ENCODE measurements at places on chromosomes 4 and X.

- no peak for DNase-seq
Observed at GRCh38 chr4:2793586-2794485, 951 bp downstream of the SH3BP2 start.

DNA sequence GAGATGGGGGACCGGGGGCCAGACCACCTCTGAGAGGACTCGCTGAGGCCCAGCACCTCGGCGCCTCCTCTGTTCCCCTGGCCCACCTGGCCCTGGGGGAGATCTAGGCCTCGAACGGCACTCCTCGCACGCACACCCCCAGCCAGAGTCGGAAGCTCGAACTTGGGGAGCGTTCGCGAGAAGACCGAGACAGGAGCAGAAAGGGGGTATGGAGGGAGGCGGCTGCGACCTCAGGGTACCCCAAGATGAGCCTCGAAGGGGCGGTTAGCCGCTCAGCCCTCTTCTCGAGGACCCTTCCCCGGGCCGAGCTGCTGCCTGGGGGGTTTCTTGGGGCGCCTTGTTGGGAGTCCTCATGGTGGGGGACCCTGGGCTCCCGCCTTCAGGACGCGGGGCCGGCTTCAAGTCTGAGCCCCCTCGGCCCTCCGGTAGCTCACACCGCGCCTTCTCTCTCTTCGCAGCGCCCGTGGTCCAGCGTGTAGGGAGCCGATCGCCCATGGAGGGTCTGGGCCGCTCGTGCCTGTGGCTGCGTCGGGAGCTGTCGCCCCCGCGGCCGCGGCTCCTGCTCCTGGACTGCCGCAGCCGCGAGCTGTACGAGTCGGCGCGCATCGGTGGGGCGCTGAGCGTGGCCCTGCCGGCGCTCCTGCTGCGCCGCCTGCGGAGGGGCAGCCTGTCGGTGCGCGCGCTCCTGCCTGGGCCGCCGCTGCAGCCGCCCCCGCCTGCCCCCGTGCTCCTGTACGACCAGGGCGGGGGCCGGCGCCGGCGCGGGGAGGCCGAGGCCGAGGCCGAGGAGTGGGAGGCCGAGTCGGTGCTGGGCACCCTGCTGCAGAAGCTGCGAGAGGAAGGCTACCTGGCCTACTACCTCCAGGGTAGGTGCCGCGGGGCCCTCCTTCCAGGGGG lies 706 bp downstream of the DUSP9 start:
- no peak for DNase-seq

DNA sequence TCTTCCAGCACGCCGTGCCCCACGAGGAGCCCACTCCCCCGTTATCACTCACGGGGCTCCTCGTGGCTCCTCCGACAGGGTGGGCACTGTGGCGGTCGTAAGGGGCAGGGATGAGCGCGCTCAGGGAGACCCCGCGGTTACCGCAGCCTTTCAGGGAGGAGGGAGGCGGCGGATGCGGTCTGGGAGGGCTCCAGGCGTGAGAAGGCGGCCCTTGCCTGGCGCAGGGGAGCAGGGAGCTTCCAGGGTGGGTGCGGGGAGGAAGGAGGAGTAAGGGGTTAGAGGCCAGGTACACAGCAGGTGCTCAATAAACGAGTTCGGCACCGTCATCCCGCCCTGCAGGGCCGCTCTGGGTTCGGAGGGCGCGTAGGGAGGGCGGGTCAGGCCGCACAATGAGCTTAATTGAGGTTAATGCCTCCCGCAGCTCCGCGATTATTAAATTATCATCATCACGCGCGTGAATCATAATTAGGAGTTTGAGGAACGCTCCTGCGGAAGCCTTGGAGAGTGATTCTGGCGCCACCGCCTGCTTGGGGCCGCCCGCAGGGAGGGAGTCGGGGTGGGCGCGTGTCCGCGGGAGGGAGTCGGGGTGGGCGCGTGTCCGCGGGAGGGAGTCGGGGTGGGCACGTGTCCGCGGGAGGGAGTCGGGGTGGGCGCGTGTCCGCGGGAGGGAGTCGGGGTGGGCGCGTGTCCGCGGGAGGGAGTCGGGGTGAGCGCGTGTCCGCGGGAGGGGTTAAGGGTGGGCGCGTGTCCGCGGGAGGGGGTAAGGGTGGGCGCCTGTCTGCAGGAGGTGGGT lies 7.6 kb upstream of the NKX1-1 start:
- DNase-seq = no peak

GRCh38 chr4:113561758-113562157 lies 199.8 kb downstream of the CAMK2D start:
- no peak for DNase-seq

DNA sequence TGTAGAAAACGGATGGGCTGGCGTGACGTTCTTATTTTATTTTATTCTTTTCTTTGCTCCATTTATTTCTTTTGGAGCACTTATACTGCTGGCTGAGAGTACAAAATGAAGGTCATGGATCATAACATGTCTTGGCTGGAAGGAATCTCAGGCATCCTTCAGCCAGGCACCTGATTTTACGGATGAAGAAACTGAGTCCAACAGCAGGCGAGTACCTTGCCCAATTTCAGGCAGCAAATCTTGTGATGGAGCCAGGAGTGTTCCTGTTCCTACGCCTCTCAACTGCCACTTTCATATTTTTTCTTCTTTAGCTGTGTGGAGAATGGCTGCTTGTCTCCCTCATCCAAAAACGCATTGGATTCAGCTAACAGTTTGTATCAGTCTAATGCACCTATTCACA lies 332.1 kb upstream of the IGFBP7 start:
- no peak for DNase-seq

DNA sequence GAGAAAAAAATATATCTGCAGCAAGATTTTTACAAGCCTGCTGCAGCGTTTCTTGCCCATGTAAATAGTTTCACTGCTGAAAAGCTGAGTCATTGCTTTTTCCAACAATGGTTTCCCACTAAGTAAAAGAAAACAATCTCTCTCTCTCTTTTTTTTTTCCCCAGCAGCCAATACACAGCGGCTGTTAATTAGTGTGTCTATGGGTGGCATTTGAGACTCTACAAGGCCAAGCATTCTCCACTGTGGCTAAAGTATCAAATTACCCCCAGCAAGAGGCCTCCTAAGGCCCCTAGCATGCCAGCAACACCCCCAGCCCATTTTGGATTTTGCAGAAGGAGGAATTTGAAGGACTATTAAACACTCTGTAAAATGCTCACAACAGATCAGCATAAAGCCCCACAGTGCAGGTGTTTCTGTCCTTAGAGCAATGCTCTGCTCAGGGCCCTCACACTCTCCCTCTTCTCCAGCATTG lies 837.4 kb downstream of the TRIML1 start:
- no peak for DNase-seq

Measured in activated T-cell treated with anti-CD3 and anti-CD28 coated beads for 1 hour (primary cell).